AG10803 (cell line): ENCODE measurements at places on chromosomes 4 and X.
A peak's percentile ranks its signal among the peaks of the same experiment; 100 is the strongest.

DNA sequence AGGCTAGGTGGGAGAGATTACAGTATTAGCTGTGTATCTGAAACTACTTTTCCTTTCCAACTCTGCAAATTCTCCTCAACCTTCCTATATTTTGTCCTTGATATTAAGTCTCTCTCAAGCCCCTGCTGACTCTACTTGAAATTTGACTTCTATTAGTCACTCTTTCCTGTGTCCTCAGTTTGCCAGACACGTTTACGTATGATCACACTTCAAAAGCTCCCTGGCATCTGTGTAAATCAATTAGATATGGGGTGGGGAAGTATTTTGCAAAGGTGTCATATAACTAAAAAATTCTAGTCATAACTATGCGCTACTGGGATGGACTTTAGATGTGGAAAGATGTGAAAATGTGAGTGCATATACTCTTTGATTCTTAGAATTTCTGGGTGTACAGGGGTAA, 67.4 kb upstream of the ARHGAP24 start:
- DNase-seq = no peak

GRCh38 chr4:11525085-11525484, 96.4 kb upstream of the HS3ST1 start:
- no peak for DNase-seq

GRCh38 chr4:146490106-146490505, 31.6 kb downstream of the SLC10A7 start:
- no peak for DNase-seq

DNA sequence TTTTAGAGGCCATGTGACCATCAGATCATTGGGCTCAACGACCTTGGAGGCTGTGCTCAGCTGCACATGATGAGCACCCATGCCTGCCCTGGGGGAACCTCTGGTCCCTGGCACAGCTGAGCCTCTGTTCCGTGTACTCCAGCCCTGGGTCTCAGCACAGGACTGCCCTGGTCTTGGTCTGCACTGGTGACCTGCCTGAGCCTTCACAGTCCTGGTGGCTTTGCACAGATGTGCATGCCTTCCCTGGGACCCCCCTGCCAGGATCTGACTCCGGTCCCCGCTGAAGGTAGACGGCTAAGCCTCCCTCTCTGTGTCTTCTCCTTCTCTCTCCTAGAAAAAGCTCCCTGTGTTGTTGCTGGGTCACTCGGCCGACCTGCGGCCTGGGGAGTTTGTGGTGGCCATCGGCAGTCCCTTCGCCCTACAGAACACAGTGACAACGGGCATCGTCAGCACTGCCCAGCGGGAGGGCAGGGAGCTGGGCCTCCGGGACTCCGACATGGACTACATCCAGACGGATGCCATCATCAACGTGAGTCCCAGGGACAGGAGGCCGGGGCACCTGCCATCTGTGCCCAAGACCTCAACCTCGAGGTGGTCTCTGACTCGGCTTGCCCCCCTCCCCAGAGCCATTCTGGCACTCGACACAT, 21.6 kb downstream of the HTRA3 start:
- no peak for DNase-seq

DNA sequence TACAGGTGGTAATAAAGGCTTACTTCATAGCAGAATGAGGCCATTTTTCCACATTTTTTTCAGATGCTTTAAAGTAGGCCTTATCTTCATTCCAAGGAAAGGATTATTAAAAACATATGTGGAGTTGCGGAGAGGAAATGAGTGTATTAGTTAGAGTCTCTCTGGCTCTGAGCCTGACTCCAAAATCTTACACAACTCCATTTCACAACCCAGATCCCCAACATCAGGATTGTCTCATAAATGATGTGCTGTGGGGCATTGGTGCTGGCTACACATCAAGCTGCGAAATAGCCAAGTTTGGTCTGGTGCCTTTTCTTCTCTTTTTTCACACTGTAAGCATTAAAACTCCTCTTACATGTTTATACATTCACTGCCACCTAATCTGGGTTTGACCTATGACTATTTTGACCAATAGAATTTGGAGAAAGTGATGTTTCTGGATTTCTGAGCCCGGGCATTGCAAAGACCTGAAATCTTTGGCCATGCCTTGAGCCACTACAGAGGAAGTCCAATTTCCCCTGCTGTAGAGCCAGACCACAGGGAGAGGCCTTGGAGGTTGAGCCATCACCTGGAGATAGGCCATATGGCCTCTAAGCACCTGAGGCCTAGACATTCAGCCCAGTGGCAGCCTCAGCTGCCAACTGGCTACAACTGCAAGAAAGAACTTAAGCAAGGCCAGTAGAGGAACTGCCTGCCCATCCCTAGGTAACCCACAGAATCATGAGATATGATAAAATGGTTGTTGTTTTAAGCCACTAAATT, 16.7 kb upstream of the SOD3 start:
- peak; percentile 99 for DNase-seq

- DNase-seq = no peak
These were observed 228.8 kb downstream of the ADGRL3 start for GRCh38 chr4:61428950-61429349.

DNA sequence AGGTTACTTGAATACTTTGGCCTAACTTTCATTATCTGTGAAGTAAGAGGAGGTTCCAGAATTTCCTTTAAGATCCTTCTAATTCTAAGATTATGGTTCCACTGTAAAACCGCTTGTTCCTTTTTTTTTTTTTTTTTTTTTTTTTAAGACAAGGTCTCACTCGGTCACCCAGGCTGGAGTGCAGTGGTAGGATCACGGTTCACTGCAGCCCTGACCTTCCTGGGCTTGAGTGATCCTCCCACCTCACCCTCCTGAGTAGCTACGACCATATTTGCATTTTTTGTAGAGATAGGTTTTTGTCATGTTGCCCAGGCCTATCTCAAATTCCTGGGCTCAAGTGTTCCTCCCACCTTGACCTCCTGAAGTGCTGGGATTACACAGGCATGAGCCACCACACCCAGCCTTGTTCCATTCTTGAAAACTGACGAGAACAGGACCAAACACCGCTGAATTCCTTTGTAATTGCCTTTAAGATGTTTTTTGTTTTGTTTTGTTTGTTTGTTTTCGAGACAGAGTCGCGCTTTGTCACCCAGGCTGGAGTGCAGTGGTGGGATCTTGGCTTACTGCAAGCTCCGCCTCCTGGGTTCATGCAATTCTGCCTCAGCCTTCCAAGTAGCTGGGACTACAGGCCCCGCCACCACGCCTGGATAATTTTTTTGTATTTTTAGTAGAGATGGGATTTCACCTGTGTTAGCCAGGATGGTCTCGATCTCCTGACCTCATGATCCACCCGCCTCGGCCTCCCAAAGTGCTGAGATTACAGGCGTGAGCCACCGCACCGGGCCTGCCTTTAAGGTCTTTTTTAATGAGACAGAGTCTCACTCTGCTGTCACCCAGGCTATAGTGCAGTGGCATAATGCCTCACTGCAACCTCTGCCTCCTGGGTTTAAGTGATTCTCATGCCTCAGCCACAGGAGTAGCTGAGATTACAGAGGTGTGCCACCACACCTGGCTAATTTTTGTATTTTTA, 6.8 kb downstream of the PDS5A start:
- DNase-seq = no peak

DNA sequence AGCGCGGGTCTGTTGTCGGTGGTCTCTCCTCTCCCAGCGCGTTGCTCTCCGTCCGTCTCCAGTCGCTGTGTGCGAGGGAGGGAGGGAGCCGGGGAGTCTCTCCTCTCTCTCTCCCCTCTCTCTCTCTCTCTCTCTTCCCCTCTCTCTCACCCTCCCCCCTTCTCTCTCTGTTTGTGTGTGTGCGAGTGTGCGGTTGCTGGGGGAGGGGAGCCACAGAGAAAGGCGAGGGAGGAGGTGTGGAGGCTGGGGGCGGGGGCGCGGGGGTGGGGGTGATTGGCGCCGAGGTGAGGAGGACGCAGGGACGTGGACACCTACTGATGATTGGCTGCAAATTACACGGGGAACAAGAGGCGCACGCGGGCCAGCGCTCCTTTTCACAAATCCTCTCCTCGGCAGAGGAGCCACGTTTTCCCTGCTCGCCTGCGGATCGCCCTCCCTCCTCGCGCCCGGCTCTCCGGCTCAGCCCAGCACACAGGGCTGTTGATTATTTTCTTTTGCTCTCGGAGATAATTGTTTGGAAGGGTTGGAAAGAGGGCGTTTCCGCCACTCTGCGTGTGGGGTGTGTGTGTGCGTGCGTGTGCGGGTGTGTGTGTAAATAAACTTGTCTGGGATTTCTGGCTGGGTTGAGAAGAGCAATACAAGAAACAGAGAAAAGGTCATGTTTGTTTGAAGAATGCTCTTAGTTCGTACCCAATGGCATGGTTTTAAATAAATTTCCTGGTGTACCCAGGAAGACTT, at the start of gene CXXC4:
Gene CXXC4, minus strand, starts transcription at position 73 of the 738 bp plus-strand sequence. CDS start 3,092 bp downstream, outside the sequence.
- DNase-seq = peak; percentile 15

DNA sequence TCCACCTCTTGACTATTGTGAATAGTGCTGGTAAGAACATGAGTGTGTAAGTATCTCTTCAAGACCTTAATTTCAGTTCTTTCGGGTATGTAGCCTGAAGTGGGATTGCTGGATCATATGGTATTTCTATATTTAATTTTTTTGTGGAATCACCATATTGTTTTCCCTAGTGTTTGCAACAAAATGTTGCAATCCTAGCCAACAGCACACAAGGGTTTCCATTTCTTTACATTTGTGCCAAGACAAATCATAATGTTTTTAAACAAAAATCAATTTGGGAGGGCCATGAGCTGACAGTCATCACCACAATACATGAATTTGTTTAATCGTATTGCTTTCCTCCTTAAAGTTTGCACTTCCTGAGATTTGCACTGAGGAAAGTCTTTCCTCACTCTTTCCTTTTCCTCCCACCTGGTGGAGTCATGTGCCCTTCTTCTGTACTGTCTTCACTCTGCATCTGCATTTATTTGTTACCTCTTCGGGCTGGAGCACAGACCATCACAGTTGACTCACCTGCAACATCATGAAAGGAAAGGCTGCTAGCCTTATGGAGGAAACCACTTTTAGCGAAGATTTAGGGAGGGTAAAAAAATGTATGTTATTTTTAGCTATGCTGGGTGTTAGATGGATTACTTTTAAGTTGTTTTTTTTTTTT, 269.4 kb downstream of the DCTD start:
- DNase-seq = no peak

GRCh38 chr4:87078987-87079486, 141.4 kb downstream of the KLHL8 start:
- DNase-seq = peak; percentile 88

DNA sequence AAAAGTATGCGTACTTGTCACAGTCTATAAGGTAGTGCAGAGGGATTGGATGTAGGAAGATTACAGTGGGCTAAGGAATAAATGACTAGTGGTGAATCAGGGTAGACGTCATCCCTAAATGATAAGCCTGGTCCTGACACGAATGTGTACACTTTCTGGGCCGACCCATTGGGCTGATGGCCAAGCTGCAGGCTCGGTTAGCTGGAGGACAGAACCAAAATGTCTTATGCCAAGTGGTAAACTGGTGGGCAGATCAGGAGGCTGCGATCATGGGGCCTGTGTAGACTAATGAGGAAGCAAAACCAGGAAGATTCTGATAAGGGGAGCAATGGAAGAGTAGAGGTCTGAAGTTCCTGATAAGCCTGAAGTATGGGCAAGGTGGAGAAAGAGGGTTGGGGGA, 272.8 kb upstream of the GATB start:
- no peak for DNase-seq

DNA sequence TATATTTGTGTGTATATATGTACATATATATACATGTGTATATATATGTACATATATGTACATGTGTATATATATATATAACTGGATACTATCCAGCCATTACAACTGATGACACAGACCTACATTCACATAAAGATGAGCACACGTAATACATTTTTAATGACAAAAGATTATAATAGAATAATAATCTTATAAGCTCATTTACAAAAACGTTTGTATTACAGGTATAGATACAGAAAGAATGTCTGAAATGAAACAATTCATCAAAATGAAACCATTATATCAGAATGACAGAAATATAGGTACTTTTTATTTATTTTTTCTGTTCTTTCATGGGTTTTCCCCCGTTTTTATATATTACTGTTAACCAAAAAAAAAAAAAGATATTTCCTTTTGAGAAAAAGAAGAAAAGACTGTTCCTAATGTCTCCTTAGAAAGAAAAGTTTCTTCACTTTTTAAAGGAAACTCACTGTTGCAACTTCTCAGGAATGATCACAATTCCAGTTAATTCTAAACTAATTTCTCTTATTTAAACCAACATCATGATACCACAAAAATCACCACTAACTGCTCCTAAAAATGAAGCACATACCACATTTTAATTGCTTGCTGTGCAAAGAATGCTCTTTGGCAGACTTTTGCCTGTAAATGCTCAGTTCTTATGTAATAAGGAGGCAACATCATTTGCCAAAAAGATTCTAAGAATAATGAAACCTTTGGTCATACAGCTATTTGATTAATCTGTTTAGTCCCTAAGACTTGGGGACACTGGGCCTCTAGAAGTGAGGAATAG, 18.9 kb downstream of the LEF1 start:
- peak; percentile 90 for DNase-seq

- DNase-seq = peak; percentile 34
These were observed 2.2 kb upstream of the CLDN2 start for GRCh38 chrX:106917830-106918500.

DNA sequence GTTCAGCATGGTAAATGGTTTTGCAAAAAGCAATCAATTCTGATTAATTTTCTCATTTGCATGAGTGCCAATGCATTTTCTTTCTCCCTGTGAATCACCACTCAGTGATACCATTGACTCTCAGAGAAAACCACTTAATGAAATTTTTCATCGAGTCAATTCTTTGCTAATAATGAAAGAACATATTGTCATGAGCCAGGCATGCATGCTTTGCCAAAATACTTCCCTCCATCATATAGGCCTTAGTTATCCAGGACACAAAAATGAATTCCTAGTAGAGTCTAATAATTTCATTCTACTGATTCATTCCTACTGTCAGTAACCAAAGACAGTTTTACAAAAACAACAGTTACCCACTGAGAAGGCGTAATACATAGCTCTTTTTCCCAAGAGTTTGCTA, 680.0 kb downstream of the TRIML1 start:
- DNase-seq = peak; percentile 6

- no peak for DNase-seq
These were observed 72.0 kb upstream of the MAGEB16 start for GRCh38 chrX:35726176-35726575.

- peak; percentile 40 for DNase-seq
These were observed 4.7 kb upstream of the AMMECR1 start for GRCh38 chrX:110322603-110323002.

DNA sequence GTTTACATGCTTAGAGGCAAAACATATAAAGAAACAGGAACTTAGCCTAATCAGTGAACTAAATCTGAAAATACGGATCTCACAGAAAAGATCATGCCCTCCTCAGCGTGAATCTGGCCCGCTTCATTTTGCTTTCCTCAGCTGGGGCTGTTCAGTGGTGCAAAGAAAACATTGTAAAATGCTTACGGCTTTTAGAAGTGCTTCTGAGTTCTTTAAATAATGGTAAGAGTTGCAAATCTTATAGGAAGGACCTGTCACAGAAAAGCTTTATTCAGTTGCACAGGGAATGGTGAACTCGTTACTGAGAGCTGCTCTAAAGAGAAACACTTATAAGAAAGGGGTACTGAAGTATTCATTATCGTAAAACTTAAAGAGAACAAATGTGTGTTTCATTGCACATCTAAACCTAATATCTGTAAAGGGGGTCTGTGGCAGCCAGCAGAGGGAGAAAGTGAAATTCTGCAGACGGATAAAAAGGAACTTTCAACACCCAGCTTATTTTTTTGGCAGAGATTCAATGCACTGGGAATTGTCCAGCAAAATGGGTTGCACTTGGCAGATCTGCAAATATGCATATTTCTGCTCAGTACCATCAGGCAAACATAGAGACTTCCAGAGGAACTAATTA, 139.2 kb upstream of the ANK2 start:
- DNase-seq = peak; percentile 82

- DNase-seq = no peak
These were observed 95.2 kb downstream of the SYNPO2 start for GRCh38 chr4:118983831-118984230.
